ENCODE measurements at places on chromosomes 4 and X.

DNA sequence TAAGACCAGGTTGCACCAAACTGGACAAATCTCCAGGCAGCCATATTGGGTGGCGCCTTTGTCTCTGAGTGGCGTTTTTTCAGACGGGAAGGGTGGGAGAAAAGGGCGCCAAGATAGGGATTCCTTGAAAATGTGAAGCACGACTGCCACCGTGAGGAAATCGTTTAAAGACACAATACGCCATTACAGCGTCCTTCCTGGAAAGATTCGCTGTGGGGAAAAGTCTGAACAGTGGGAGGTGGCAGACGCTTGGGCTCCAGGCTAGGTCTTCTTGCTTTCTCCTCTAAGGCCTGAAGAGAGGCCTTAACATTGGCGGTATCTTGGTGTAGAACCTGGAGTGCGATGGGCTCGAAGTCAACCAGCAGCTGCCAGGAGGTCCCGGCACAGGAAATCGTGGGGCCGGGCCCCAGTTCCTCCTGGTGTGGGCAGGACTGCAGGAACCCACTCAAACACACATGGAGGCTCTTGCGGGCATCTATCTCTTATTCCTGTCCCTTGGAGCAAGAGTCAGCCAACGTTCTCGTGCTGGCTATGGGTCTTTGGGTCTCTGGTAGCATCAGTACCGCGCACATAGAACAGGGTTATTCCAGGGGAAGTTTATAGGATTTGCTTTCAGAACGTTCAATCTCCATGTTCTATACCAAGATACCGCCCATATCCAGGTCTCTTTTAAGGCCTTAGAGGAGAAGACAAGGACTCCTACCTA lies 208.8 kb downstream of the OR13H1 start:
- DNase-seq = no peak

- peak; percentile 88 for DNase-seq
Observed at GRCh38 chr4:7191546-7192251, 639 bp upstream of the SORCS2 start.

DNA sequence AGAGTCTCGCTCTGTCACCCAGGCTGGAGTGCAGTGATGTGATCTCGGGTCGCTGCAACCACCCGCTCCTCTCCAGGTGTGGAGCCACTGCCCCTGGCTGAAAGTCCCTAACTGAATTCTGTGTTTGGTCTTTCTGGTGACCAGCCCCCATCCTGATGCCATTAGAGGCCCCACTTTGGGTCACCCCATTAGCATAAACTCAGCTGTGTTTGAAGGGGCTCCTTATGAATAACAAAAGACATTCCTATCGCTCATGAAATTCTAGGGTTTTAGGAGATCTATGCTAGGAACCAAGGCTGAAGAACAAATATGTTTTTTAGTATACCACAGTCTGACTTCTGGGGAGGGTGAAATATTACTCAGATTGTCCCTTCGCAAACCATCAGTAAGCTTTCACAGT lies 652.9 kb downstream of the ADGRL3 start:
- no peak for DNase-seq

DNA sequence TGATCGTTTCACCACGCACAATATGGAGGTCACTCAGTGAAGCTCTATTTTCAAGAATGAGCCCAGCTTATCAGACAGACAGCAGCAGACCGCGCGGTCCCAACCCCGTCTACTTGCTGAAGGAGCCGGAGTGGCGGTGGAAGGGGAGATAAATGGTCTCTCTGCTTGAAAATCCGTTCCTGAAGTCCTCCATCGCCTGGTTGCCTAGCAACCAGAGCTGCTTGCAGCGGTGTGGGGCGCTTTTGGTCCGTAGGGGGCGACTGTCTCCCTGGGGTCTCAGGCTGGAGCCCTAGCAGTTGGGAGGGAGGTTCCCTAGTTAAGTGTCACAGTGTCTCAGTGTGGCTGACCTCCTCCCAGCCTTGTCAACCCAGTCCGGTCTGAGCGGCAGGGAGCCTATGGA lies 8.3 kb upstream of the DLG3 start:
- DNase-seq = no peak

All from vagina (tissue), 2 donors.